Renal cortex interstitium (tissue), 15 donors: ENCODE measurements at places on chromosomes 12 and 14.

DNA sequence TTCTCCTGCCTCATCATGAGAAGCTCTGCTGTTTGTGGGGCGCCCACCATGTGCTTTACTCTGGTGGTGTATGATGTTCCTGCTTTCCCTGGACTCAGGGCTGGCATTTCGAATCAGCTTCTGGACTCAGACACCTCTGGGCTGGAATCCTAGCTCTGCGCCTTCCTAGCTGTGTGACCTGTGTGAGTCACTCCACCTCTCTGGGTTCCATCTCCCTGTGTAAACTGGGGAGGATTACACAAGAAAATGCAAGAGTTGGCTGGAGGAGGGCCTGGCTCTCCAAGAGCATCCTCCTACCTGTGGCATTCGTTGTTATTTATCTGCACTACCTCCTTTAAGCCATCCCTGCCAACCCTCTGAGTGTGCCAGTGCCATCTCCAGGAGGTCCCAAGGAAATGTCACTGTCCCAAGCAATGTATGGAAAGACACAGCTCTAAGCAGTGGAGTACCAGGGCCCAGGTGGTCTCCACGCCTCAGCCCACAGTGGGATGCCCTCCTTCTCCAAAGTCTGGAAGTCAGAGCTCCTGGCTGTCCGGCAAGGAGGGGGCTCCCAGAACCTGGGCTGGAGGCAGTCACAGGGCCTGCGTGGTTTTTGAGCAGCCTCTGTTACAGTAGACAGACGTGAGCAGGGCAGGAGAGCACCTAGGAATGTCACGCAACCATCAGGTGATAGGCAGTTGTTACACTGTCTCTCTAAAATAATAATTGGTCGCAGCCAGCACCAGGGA lies 7.3 kb upstream of the TNFAIP2 start:
- no peak for DNase-seq

DNA sequence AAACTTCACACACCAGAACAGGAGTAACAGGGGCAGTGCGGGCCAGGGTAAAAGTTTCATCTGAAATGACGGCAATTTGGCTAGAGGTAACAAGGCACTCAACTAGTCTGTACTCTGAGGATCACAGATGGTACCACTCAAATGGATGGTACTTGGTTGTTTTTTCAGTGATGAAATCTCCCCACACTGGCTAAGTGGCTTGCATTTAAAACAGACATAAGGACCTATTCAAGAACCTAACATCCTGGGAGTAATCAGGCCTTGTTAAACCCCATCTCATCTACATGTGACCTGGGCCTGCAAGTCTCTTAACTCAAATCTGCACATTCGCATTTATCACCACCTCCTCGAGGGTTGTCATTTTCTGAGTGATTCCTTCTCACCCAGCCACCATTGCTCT lies 90.8 kb downstream of the PRKAB1 start:
- no peak for DNase-seq

- DNase-seq, result no peak
Observed at GRCh38 chr12:43099691-43100163, 452.3 kb downstream of the ADAMTS20 start.

DNA sequence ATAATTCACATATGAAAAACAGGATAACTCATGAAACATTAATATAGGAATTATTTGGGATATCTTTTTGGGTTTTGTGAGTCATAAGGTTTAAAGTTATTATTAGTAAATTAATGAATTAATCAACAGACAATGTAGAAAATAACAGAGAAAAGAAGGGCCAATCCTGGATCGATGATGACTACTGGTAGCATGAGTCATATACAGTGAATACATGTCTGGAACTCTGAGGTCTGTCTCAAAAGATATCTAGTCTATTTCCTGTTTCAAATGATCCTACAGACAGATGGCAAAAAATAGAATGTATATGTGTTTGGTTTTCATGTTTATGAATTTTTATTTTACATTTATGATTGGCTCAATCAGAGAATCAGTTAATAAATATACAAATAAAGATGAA lies 86.4 kb upstream of the RTL1 start:
- DNase-seq, result no peak

GRCh38 chr14:67539116-67539515 lies 6.0 kb downstream of the PLEKHH1 start:
- no peak for DNase-seq

- DNase-seq, result no peak
Observed at GRCh38 chr12:1926251-1926657, 7.8 kb upstream of the CACNA2D4 start.

GRCh38 chr14:87888136-87888999 lies 104.6 kb downstream of the GALC start:
- no peak for DNase-seq

GRCh38 chr12:72105849-72106248 lies 166.3 kb upstream of the TRHDE start:
- no peak for DNase-seq
